ENCODE measurements at places on chromosomes 16 and 17.

- no peak for DNase-seq
These were observed 5.0 kb downstream of the ADCY7 start for GRCh38 chr16:50271148-50272041.

GRCh38 chr17:7292729-7293128 lies 1.7 kb downstream of the YBX2 start:
- DNase-seq = no peak

- no peak for DNase-seq
These were observed 4.9 kb downstream of the CCDC182 start for GRCh38 chr17:57740235-57740528.

GRCh38 chr17:61784510-61784909 lies 78.8 kb downstream of the BRIP1 start:
- DNase-seq = no peak

- DNase-seq = peak; percentile 28
These were observed 3.0 kb downstream of the CBX8 start for GRCh38 chr17:79793924-79794304.

DNA sequence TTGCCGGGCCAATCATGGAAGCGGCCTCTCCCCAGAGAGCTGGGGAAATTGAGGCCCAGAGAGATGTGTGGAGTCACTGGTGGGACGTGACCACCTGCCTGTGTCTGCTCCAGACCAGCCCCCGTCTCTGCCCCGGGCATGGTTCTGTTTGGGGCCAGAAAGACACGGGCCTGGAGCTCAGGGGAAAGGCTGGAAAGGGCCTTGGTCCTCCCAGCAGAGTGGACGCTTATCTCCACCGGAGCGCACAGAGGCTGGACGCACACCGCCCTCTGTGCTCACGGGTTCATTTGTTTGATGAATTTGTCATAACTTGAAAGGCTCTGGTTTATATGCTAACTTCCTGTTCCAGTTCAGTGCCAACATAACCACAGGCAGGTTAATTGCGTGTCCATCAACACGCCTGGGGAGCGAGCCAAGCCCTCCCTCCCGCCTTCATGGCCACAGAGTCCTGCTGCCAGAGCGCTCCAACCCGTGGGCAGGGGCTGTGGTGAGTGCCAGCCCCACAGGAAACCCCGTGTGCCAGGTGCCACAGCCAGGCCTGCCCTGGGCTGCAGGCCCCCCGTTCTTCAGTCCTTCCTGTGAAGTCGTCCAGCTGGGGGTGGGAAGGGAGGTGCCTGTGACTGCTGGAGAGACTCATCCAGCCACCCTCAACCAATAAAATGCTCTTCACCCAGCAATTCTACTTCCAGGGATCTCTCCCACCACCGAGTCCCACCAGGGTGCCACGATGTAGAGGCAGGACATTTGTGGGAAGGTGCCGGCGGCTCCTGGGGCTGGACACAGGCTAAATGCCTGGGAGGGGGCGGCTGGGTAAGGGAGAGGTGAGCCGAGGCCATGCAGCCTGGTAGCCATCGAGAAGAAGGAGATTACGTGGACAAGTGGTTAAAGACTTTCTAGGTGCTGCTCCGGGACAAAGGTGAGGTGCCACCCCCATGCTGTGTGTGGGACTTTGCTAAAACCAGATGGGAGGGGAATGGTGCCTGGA lies 29.4 kb upstream of the BAHCC1 start:
- DNase-seq = no peak

DNA sequence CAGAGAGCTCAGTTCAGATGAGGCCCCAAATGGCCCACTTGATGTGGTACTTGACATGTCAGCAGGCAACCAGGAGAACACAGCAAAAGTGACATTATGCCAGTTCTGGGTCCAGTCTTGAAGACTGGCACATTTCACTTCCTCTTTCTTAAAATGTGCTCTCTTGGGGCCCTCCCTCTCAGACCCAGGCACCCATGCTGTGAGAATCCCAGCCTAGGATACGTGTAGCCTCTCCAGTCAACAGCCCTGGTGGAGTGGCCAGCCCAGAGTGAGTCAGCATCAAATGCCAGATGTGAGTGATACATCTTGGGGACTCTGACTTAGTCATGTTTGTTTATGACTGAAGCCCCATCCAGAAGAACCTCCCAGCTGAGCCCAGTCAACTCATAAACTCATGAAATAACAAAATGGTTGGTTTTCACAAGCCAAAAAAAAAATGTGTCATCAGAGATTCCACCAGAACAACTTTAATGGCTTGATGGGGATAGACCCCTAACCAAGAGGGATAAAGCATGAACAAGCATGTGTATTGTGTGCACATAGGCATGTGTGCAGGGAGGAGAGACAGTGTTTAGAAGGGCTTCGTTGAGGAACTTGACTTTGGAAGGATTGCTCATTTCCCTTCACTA lies 82.5 kb upstream of the TNRC6C start:
- DNase-seq = no peak

DNA sequence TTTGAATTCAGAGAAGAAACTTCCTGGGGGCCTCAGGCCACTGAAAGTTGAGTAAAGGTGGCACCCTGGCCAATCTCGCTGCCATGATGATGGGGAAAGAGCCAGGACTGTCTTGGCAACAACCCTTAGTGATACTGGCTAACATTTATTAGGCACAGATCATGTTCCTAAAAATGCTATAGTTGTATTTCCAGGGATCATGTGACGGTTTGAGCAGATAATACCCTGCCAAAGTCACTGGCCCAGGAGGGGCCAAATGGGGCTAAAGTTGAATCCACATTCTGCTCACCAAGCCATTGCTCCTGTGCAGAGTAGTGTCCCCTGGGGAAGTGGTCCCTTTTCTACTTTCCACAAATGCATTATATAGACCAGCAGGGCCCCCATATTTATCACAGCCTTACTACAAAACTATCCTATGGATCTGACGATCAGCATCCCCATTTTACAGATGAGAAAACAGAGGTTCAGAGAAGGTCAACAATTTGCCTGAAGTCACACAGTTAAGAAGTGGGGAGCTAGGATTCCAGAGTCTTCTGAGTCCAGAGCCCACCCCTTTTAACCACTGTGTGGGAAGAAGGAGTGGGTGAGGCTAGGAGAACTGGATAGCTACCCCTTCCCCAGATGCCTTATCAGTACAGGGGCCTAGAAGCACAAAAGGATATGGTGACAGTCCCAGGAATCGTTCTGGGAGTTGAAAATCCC lies 300.0 kb upstream of the IRX3 start:
- no peak for DNase-seq

DNA sequence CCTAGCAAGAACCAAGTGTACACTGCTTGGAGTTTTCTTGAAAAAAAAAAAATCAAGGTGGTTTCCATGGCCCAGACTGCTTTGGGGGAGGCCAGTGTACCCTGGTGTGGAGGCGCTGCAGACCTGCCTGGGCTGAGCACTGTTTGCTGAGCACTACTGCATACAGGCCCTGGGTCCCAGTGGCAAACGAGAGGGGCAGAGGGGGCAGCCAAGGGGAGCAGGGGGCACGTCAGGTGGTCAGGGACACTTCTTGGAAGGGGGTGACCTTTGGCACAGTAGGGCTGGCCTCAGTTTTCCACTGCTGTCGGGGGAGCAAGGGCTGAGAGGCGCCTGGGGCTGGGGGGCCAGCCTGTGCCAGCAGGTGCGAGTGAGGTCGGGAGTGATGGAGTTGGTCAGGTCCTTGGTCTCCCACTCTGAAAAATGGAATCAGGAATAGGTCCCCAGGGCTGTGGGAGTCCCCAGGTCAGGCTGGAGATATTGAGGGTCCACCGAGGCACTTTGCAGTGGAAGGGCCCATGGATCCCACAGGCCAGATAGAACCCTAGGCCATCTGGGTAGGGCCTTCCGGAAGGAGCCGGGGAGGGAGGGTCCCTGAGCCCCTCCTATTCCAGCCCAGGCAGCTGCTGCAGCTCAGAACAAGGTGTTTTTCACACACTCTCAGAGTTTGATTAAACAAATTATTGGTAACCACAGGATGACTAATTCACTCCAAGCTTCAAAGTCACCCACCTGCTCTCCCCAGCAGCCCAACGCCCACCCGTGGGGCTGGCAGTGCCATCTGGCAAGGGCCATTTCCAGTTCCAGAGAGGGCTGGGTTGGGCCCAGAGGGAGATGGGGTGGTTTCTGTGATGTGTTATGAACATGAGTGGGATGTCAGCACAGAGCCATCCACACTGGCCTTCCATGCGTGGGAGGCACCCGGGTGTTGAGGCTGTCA lies 3.5 kb downstream of the ZFPM1 start:
- no peak for DNase-seq

DNA sequence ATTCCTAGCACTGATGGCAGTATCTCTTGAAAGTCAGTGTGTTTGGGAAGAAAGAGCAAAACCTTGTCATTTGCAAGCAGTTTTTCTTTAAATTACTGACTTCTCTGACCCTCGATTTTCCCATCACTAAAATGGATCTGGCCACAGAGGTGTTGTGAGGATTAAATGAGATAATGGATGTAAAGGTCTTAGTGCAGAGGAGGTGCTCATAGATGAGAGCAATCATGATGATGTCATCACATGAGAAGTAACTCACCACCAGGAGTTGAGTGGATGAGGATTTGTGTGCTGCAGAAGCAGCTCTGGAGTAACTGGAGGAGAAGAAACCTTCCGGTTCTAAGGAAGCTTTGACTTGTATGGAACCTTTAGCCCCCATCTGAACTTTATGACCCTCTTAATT lies 30.6 kb downstream of the PITPNM3 start:
- DNase-seq = no peak

Data from heart left ventricle (tissue), 16 donors.